ENCODE measurements at places on chromosomes 5 and 9.

- no peak for DNase-seq
Measured at GRCh38 chr5:139862313-139862712, 66.7 kb downstream of the PSD2 start.

GRCh38 chr5:133063965-133064364, 12.2 kb downstream of the HSPA4 start:
- DNase-seq, result no peak

DNA sequence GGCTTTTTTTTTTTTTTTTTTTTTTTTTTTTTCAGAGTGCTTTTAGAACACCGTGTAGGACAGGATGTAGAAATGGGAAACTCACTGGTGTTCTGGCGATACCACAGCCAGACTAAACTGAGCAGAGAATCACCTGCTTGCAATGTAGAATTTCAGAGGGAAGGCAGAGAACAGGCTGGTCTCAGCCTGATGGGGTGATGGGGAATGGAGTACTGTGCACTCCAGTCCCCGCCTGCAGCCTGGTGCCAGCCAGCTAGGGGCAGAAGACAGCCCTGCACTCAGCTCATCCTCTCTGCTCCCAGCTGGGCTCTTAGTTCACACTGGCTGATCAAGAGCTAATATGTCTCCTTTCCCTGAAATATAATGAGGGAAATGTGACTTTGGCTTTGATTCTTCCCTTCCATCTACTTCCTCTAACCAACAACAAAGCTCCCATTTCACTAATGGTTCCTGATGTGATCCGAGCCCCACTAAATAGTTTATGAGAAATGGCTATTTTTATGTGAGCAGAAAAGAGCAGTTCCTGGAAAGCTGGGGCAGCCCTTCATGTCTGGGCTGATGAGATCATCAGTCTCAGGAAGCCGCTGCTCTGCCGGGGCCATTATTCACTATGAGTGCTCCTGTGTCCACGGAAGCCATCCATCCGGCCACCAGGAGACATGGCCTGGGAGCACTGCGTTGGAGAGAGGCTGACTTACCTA, 209.7 kb downstream of the GADD45G start:
- no peak for DNase-seq

DNA sequence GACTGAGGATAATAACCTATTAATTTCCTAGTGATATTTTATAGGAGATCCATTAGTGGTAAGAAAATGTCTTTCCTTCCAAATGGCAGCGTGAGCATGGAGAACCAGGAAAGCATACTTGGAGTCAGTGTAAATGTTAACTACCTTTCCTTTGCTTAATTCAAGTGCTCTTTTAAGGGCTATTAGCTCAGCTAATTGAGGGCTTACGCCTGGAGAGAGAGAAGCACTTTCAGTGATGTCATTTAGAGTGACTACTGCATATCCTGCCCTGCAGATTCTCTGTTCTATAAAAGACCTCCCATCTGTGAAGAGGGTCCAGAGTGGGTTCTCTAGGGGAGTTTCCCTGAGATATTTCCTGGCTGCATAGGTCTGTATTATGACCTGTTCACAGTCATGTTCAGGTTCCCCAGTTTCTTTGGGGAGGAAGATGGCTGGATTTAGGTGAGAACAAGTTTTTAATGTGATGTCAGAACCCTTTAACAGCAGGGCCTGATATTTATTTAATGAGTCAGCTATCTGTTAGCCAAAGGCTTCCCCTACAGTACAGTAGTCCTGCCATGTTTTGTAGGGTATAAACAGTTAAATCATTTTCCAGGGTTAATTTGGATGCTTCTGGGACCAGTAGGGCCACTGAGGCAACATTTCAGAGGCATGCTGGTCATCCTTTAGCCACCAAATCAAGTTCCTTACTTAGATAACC, 89.6 kb downstream of the TRIM36 start:
- no peak for DNase-seq

- no peak for DNase-seq
Measured at GRCh38 chr5:59104400-59105127, 521.7 kb downstream of the RAB3C start.

- peak; percentile 22 for DNase-seq
Measured at GRCh38 chr9:33447799-33448553, 583 bp upstream of the AQP3 start.

DNA sequence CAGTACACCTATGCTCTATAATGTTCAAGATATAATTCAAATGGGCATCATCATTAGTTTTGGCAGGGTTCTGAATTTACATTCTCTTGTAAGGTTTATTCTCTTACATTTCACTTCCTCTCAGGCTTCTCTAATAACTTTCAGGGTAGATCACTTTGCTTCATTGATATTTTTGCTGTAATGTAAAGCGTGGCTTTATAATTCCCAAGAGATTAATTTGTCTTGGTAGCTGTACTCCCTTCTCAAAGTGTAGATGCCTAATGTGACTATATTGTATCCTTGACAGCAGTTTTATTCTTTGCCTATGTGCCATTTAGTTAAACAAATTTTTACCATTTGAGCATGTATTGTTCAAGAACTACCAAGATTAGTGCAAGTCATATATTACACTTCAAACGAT, 889.1 kb downstream of the TAF11L14 start:
- no peak for DNase-seq

GRCh38 chr5:106393276-106393675, 1277.5 kb downstream of the EFNA5 start:
- no peak for DNase-seq
